ENCODE measurements at places on chromosomes 5 and 9.
A peak's percentile ranks its signal among the peaks of the same experiment; 100 is the strongest.

GRCh38 chr5:19745247-19745646, 242.8 kb downstream of the CDH18 start:
- no peak for DNase-seq

DNA sequence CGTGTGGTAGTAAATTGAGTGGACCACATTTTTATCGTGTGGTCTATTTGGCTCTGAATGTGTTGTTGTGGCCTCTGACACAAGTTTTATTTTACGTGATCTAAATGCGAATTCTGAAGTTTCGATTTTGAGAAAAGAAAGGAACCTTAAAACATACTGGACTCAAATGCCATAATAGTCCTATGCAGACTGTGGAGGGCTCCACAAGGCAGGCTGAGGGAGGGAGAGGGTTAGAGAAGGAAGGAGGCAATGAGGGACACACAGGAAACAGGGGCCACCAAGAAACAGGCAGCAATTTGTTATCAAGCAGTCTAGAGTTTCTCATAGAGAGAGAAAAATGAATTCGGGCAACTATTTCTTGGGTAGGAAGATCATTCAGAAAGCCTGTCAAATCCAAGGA, 110.4 kb upstream of the SEMA6A start:
- no peak for DNase-seq

DNA sequence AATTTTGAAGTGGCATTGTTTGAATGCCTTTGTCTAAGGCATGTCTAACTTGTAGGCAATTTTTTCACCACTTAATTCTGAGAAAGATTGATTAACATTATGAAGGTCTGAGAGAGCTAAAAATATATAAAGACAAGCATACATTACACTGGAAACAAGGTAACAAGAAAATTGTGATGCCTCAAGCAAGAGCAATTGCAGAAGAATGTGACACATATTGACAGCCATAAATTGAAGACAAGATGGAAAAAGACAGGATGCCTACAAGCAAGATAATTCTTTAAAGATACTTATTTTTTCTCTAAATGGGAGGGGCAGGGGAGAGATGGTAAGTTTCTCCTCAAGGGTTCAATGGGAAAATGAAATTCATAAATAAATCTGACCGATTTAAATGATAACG, 103.1 kb upstream of the CYLC2 start:
- DNase-seq, result no peak

DNA sequence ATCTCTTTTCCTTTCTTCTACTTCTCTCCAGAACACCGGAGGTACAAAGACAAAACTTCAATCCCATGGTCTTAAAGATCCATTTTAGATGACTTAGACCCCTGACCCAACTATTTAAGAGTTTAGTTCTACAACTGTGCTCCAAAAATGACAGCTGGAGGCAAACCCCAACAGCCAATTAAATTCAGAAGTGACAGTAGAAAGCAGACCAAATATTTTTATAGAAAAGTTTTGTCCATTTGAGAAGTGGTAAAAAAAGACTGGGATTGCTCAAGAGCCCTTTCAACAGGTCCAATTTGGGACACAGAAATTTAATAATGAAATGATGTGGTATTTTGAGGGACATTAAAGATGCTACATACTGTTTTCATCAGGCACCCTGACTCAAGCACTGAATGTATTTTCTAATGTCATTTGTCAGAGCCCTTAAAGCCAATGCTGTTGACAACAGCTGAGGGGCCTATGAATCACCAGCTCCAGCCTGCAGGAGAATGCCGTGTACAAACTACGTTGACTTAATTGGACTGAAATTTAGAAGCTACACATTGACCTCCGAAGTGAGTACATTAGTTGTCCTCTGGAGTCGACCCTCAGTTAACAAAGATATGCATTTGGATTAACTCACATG, 147.5 kb upstream of the PIK3R1 start:
- no peak for DNase-seq

DNA sequence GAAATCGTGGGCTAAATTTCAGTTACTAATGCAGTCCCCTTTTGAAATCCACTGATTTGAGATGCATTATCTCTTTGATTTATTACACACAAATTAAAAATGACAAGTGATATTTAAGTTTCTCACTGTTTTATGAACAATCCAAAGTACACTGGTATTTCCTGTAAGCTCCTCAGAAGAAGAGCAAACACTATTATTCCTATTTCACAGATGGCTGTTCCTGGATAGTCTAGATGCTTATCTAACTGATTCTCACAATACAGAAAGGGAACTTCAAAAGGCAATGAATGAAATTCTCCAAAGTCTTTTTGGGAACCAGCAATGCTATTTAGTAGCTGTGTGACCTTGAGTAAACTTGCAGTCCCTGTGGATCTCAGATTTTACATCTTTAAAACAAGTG, 404.7 kb upstream of the DAB2 start:
- DNase-seq, result no peak

GRCh38 chr5:32953694-32954093, 242.6 kb downstream of the NPR3 start:
- no peak for DNase-seq

GRCh38 chr5:132180134-132180745, 47.4 kb downstream of the P4HA2 start:
- DNase-seq, result peak; percentile 55

GRCh38 chr9:128365525-128365924, 5.6 kb upstream of the URM1 start:
- no peak for DNase-seq

- no peak for DNase-seq
Observed at GRCh38 chr5:110896901-110897300, 158.1 kb downstream of the SLC25A46 start.

GRCh38 chr9:124964056-124964455, 23.2 kb upstream of the GOLGA1 start:
- DNase-seq, result no peak

DNA sequence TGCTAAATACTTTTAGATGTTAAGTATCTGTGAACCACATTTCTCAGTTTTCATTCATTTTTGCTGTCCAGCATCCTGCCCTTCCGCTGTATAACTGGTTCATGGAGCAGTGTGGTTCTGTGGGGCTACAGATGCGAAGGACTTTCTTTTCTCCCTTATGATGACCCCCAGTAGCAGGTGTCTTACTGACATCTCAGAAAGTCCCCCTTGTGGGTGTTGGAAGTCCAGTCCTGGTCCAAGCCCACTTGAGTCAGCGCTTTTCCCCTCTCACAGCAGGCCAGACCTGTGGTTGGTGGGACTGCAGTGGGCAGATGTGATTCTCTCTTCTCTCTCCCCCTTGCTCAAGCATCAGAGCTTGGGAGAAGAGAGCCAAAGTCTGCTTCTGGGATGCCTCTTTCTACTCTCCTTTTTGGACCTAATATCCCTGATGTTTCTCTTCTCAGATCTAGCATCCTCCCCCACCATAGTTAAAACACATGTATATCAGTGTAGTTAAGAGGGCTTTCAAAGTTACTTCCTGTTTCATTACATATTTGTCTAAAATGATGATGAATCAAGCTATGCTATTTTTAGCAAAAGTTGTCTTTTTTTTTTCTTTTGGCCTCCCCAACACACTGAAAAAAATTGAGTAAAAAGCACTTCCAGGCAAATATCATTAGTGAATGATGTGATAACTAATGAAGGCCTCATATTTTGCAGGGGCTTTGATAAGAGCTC, 119.5 kb upstream of the ZNF618 start:
- DNase-seq, result no peak

All from NCI-H460 (cell line).